NCI-H187 (cell line): ENCODE measurements at places on chromosomes 6 and 20.

- DNase-seq, result no peak
These were observed 274.7 kb downstream of the TFAP2A start for GRCh38 chr6:10140136-10140535.

DNA sequence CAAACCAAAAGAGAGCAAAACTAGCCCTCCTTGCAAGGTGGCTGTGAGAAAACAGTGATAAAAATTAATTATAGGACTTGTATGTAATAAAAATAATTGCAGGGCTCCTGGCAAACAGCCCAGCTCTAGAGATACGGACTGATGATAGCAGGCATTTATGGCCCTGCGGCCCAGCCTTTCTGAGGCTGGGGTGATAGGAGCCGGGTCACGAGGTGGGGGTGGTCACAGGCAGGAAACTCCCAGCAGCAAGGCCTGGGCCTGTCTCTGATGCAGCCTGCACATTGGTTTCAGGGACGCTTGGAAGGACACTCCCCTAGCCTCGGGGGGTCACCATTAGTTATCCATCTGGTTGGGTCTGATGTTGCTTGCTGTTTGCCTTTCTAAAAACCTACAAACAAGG lies 18.7 kb upstream of the TTPAL start:
- no peak for DNase-seq

GRCh38 chr6:15748341-15748740 lies 85.5 kb upstream of the DTNBP1 start:
- DNase-seq, result no peak

GRCh38 chr6:143232849-143233248 lies 172.2 kb downstream of the AIG1 start:
- DNase-seq, result no peak

DNA sequence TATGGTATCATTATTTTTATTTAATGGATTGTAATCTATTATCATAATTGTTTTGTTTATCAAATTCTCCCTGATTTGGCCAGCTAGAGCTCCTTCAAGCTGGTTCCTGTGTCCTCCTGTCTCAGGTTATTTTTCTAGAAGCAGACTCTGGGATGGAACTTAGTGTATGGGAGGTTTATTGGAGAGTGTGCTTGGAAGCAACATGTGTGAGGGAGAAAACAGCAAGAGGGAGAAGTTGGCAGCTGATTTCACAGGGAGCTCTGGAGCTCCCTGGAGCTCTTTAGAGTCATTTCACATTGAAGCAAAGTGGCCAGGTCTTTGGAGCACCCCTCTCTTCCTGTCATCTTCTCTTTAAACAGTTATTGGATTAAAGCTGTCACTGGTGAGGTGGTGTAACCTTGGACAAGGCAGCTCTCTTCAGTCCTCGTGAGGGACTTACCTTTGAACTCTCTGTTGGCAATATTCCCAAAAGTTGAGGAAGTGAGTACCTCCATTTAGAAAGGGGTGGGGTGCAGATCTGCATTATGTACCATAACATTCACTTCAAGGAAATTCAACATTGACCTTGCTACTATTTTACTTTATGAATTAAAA lies 103.6 kb downstream of the PHF3 start:
- no peak for DNase-seq

DNA sequence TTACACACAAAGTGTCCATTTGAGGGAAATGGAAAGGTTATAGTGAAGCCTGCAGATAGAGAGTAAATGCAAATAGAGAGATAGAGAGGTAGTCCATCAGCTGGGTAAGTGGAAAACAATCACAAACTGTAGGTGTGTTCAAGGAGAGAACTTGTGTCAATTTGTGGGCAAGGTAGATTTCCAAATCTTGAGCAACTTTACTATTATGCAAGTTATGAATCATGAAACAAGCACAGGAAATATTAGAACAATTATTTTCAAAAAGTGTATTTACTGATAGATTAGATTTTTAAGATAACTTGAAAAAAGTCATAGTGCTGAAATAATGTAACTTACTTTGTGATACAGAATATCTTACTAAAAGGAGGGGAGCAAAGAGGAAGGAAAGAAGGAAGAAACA lies 792.9 kb downstream of the EYS start:
- no peak for DNase-seq

DNA sequence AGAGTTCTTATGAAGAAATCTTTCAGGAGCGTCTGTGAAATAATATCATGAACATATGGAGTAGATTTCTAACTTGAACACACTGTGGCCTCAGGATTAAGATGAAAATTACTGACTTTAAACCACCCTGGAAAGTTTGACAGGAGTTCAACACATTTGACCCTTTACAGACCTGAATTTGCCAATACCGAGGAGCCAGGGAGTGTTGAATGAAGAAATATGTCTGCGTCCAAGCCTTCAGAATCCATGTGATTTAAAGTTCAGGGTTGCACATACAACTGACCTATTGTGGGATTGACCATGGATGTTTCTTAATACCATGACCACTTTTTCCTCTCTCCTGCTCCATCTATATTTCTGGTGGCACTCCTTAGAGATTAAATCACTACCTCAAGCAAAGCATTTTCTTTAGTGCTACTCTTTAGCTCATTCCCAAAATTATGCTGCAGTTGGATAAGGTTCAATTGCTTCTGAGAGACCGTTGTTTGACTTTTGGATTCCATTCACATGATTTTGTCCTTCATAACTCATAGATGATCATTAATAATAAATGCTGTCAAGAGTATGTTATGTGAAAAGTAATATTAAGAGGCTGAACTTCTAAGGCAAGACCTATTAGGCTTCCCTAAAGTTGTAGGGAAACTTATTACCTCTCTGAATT lies 57.4 kb downstream of the PRL start:
- DNase-seq, result no peak

DNA sequence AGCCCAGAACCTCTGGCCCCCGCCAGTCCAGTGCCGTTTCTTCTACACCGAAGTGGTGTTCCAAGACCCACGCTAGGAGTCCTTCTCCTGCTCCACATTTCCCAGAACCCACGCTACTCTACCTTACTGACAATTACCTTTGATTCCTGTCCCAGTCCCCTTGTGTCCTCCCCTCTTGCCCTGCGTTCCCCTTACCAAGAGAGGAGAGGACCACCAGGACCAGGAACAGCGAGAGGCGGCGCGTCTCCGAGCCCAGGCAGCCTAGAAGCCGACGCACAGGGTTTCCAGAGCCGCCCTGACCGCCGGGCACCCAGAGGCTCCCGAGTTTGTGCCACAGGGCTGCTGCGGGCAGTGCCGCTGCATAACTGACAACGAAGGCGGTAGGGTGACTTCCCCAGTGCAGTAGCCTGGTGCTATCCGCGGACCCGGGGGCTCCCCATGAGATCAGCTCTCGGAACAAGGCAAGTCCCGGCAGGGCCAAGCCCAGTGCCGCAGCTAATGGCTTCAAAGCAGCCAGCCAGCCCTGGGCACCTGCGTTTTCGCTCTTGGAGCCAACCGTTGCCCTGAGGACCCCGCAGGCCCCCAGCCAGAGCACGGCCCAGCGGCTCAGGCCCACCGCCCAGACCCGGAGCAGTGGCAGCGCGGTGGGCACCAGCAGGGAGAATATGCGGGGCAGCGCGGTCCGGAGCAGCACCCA lies 512 bp downstream of the TAP1 start:
- DNase-seq, result peak; percentile 49

- no peak for DNase-seq
These were observed 429.9 kb upstream of the ARID1B start for GRCh38 chr6:156347246-156347645.

GRCh38 chr6:127279815-127280214 lies 13.2 kb downstream of the RNF146 start:
- no peak for DNase-seq

DNA sequence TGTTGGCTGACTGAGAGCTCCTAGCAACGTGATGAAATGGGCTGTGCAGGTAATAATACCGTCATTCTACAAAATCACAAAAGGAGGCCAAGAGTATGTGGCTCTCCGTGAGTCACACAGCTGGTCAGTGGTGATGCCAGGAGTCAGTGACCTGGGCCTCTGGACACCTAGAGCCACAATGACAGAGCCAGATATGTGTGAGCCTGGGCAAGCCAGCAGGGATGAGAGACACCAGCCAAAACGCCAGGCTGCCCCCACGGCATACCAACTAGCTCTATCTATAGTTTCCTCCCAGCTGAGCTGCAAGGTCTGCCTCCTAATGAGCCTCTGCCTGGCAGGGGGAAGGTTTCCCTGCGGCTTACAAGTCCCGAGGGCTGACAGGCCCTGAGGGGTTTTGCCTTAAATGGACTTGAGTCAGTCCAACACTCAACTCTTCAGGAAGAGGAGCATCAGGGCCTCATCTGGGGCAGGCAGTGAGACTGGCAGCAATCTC lies 70.0 kb downstream of the CPNE5 start:
- no peak for DNase-seq

DNA sequence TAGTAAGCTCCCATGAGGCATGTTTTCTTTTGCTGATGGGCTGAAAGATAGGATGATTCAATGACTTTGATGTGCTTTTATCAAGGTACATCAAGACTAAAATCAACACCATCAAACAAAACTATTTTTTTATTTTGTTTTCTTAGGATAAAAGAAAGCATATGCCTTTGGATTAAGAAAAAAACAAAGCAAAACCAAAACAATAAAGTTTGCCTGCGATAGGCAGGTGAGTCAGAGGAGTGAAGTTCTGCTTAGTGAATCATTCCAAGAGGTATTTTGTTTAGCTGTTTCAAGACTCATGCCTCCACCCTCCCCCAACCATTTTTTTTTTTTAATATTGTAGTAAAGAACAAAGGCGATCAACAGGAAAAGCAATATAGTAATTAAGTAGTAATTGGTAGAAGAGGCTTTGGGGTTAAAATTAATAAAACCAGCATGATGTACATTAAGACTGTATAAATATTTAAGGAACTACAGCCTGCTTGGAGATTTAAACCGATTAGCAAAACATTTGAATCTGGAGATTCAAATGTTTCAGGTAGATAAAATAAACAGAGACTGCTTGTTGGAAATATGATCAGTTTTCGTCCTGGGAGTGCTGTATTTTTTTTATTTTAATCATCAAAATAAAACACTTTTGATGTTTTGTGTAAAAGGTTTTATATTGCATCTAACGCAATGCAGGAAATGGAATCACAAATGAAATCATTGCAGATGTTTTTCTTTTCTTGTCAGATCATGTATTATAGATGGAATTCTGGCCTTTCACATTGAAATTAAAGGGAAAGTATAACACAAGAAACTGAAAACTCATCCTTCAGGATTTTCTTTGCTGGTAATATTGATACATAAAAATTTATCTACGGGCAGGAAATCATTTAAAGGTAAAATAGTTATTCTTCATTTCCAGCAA lies 482.3 kb upstream of the MANEA start:
- no peak for DNase-seq

DNA sequence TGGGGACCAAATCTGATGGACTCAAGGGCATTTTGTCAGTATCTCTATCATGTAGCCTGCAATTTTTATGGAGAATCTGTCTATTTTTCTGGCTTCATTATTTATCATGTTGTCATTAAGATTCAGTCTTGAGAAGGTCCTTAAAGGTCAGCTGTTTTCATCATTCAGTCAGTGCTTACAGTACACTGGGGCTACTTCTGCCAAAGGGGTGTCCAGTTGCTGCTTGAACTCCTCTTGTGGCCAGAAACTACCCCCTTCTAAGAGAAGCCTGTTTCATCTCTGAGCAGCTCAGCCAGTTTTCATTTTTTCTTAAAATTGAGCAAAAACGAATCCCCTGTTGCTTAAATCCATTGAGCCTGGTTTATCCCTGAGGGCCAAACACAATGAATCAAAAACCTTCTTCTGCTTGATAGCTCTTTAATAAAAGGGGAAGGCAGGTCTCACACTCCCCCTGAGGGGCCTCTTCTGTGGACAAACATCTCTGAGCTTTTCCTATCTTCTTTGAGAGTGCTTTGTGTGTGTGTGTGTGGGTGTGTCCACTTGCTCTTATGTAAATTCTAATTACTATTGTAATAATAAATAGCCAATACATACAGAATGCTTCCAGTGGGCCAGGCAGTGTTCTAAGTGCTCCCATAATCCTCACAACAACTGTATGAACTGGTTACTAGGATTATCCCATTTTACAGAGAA lies 172.2 kb downstream of the PLCB1 start:
- no peak for DNase-seq

DNA sequence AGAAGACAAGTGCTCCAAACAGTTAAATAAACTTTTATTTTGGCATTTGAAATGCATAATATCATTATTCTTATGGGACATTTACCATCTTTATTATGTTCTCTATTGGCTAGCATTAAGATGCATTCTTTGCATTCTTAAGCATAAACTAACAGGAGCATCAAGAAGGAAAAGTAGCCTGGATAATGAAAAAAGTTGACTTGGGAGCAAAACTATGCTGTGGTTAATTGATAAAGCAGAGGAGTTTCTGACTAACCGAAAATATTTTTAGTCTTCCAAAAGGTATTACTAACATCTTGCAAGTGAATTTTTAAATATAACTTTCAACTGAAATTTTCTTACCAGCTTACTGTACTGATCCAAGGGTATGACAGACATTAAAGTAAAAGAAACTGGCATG lies 140.3 kb downstream of the FLRT3 start:
- no peak for DNase-seq

DNA sequence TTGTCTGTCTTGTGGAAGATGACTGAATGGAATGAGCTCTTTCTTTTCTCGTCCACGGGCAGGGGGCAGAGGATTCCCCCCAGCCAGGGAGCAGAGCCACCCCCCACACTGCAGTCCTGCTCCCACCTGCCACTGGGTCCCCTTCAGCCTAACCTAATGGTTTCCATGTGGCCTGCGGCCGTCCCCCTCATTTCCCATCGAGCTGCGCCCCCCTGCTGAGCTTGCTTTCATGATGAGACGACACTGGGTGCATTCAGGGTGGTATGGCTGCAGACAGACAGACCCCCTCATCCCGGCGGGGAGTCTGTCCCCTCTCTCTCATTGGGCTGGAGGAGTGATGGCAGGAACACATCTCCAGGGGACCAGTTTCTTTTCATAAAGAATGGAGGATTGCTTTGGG lies 140.8 kb downstream of the DTNBP1 start:
- no peak for DNase-seq

- DNase-seq, result no peak
These were observed 204.7 kb downstream of the ANKRD60 start for GRCh38 chr20:58023781-58024180.

DNA sequence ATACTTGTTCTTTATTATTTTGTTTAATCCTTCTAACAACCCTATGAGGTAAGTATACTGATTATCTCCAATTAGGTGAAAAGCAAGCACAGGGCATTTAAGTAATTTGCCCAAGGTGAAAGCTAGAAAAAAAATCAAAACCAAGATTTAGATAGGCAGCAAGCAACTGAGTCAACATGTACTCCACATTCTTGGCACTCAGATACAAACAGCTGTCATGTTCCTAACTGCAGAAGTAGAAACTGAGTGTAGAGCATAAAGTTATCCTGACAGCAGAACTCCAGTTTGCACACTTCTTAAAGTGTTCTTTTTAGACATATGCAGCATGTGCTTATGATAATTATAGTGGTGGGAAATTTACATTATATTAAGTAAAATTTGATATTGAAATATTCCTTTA lies 278.1 kb downstream of the MEI4 start:
- no peak for DNase-seq

- no peak for DNase-seq
These were observed 3.9 kb upstream of the SLC9A8 start for GRCh38 chr20:49808753-49809152.

- peak; percentile 85 for DNase-seq
These were observed 203.3 kb downstream of the ARID1B start for GRCh38 chr6:156980515-156980914.

GRCh38 chr6:64084185-64084663 lies 448.6 kb downstream of the PHF3 start:
- DNase-seq, result no peak

- DNase-seq, result no peak
These were observed 109.2 kb upstream of the MCHR2 start for GRCh38 chr6:100103194-100103593.

GRCh38 chr6:157490611-157491269 lies 109.8 kb downstream of the ZDHHC14 start:
- no peak for DNase-seq

- DNase-seq, result no peak
These were observed 589.2 kb upstream of the MAN1A1 start for GRCh38 chr6:119938752-119939151.
